NCI-H510A (cell line): ENCODE measurements at places on chromosomes 12 and 14.

DNA sequence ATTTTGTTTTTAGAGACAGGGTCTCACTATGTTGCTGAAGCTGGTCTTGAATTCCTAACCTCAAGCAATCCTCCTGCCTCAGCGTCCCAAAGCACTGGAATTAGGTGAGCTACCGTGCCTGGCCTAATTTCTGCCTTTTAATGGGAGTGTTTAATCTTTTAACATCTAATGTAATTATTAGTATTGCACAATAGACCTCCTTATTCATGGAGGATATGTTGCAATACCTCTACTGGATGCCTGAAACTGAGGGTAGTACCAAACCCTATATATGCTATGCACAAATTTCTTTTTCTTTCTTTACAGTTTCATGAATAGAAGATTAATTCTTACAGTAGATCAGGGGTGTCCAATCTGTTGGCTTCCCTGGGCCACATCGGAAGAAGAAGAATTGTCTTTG lies 47.8 kb downstream of the MYRFL start:
- no peak for DNase-seq

GRCh38 chr12:69527506-69528272 lies 57.5 kb downstream of the FRS2 start:
- no peak for DNase-seq

- DNase-seq: no peak
Measured at GRCh38 chr12:110965574-110965973, 45.2 kb upstream of the MYL2 start.

- peak; percentile 41 for DNase-seq
Measured at GRCh38 chr14:105294142-105294597, 6.6 kb downstream of the BRF1 start.

DNA sequence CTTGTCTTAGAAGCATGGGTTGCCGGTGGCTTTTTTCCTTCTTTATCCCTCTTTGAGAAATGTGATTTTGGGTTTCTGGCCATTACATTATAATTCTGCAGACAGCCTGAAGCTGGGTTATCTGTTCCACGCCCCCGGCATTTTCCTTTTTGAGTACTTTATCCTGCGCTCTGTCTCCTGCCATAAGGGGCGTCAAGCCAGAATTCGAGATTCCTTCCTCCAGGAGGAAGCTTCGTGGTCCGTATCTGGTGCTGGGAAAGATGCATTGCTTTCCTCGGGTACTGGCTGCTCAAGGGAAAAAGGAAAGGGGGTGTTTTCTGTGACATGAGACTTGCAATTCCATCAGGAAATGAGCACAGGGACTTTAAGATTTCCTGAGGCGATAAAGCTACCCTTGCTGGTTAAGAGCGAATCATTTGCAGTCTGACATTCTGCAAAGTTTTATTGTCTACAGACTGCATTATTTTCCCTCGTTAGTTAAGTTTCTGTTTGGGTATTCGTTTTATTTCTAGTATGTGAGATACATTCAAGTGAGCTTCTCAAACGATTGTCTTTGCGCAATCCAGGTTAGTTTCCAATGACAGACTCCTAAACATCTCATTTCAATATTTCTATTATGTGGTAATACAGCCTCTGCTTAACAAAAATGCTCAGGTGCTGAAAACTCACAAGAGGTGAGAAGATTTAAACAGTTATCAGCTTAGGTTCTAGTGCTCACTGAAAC lies 694 bp downstream of the AKAP5 start:
- no peak for DNase-seq

GRCh38 chr12:55738123-55739024 lies 4.5 kb upstream of the GDF11 start:
- DNase-seq: peak; percentile 38

DNA sequence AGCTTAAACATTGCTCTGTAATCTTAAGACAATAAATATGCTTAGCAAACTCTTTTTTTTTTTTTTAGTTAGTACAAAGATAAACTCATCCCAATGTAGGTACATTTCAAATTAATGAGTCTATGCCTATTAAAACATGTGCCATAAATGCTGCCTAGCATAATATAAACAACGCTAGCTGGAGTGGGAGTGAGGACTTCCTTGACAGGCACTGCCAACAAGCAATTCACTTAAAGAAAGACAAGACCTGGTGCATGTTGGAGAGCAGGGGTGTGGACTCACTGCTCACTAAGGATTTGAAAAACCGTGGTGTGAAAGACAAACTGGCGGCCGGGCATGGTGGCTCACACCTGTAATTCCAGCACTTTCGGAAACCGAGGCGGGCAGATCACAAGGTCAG lies 187.2 kb upstream of the RGS6 start:
- no peak for DNase-seq

DNA sequence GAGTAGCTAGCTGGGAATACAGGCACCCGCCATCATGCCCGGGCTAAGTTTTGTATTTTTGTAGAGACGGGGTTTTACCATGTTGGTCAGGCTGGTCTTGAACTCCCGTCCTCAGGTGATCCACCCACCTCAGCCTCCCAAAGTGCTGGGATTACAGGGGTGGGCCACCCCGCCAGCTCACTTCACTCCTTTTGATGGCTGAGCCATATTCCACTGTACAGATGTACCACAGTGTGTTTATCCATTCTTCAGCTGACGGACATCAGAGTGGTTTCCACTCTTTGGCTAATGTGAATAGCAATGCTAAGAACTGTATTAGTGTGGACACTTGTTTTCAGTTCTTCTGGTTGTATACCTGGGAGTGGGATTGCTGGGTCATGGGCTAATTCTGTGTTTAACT lies 29.5 kb downstream of the SNRNP35 start:
- no peak for DNase-seq

DNA sequence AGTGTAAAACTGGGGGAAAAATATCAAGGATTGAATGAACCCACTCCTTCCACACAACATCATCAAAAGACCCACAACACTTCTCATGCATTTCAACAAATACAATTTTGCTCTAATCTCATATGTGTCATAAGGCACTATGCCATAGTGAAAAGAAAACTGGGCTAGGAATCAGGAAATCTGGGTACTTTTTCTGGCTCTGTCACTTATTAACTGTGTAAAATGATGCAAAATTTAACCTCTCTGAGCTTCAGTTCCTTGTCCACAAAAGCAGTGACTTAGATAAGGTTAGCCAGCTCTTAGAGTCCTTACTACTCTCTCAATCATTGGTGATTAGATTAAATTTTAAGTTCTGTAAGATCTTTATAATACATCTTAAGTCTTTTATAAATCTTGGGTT lies 250.5 kb upstream of the SOX5 start:
- no peak for DNase-seq
